ENCODE measurements at places on chromosomes 1 and 21. TPM values are rescaled to one million over a fixed set of nuclear protein-coding genes. Genes with fewer than 3 reads are reported as not detected.

GFI1 gene
- not detected for total RNA-seq

DNA sequence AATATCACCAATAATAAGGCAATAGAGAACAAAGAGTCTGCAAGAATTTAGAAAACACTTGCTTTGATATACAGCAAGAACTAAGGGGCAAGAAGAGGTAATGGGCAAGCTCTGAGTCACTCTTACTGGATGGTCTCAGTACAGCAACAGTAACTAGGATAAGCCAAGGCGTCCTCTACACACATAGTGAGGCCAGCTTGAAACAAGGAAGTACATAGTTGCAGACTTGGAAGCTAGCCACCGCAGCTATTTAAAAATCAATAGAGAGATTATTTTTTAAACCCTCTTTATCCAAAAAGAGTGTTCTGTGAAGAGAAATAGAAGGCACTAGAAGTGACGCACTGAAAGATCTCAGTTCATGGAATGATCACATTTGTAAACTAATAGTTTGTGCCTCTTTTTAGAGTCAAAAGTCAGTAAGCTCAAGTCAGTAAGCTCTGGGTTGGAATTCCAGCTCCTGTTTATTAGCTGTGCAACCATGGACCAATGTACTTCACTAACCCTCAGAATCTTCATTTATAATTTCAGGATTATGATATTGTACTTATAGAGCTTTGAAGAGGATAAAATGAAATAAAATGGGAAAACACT is 118.6 kb downstream of the AKT3 start:
- DNase-seq, result no peak

- DNase-seq, result no peak
Measured at GRCh38 chr1:59757197-59757747, 57.5 kb upstream of the HOOK1 start.

DNA sequence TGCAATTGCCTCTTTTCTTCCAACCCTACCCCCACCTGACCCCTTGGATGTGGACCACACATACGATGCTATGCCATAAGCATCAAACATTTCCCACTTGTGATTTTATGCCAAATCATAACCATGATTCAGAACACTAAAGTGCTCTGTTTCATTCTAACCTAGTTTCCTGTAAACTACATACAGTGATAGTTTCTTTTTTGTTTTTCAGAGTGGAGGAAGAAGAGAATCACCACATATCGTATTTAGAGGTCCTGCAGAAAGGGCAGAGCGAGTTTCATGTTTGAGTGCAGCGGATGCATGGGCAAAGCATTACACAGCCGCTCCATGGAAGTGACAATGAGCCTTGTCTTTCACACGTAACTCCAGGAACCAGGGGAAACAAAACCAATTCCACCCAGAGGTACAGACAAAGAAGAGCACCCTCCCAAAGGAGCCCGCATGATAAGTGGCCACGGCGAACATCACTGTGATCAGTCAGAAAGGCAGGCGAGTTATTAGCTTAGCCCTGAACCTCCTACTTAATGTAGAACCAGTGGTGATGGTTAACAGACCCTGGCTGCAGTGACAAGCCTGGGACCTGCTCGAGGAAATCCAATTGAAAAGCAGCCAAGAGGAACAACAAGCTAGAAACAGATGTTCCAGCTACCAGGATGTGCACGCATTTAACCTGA is 64.0 kb upstream of the ZNF281 start:
- no peak for DNase-seq

TMEM52 gene
- 1.6 TPM for total RNA-seq

DNA sequence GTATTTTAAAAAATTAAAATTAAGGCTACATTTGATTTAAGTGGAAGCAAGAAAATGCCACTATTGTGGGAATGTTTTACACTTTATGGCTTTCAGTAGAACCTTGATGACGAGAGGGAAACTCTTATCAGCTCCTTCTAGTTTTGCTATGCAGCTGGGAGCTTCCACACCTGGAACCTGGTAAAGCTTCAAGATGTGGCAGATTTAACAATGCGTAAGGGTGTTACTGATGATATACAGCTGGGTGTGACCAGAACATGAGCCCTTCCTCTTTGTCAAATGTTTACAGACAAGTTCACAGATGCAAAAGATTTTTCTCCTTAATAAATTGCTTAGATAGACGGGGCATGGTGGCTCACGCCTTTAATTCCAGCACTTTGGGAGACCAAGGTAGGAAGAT is 20.3 kb downstream of the TTC13 start:
- no peak for DNase-seq

GRCh38 chr1:230501849-230502248 is 75.7 kb upstream of the PGBD5 start:
- no peak for DNase-seq

- DNase-seq, result no peak
Measured at GRCh38 chr21:32457360-32457840, 44.9 kb downstream of the EVA1C start.

DNA sequence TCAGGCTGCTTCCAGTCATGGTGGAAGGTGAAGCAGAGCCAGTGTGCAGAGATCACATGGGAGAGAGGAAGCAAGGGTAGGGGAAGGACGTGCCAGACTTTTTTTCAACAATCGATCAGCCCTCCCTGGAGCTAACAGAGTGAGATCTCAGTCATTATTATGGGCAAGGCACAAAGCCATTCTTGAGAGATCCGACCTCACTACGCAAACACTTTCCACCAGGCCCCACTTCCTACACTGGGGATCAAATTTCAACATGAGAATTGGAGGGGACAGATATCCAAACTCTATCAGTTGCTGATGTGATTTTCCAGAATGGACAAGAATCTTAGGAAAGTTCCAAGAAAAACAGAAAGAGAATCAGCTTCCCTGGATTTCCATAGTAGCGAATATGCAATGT is 60.5 kb downstream of the BACE2 start:
- DNase-seq, result no peak

GRCh38 chr1:91746728-91747338 is 139.1 kb downstream of the TGFBR3 start:
- DNase-seq, result no peak

SYT6 gene
- total RNA-seq, result 12.6 TPM

- no peak for DNase-seq
Measured at GRCh38 chr1:214422137-214422671, 129.2 kb downstream of the PTPN14 start.

DNA sequence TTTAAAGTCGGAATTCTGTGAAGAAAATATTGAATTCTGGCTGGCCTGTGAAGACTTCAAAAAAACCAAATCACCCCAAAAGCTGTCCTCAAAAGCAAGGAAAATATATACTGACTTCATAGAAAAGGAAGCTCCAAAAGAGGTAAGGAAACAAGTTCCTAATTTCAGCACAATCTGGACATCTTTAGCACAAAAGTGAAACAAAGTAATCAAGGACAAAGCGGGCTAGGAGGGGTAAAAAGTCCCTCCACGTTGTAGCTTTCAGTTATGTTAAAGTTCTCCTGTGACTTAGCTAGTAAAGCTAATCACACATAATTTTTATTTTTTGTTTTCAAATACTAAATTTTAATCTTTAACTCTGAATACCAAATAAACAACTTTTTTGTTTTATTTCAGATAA is 2.2 kb downstream of the RGS2 start:
- no peak for DNase-seq

- DNase-seq, result no peak
Measured at GRCh38 chr1:224517171-224517570, 82.6 kb upstream of the WDR26 start.

KCNJ15 gene
- total RNA-seq, result not detected

NKAIN1 gene
- total RNA-seq, result 28.1 TPM

- no peak for DNase-seq
Measured at GRCh38 chr1:44714532-44714931, 16.4 kb downstream of the RNU5D-1 start.

DNA sequence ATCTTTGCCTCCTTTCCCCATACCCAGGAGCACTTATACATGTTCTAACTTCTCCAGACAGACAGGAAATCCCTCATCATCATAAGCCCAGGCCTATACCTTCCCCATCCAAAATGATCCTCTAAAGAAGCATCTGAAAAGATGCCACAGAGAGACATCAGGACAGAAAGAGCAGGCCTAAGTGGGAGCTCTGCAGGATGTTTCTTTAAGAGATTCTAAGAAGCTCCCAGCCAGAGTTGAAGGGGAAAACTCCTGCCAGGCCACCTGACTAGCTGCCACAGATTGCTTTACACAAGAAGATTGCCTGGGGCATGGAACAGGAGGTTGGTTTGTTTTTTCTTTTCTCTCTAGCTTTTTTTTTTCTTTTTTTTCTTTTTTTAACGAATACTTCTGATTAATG is 275.8 kb downstream of the VAV3 start:
- no peak for DNase-seq

HPDL gene
- 1.6 TPM for total RNA-seq

CASQ2 gene
- total RNA-seq, result 0.41 TPM

RNF207 gene
- 4.5 TPM for total RNA-seq

DNA sequence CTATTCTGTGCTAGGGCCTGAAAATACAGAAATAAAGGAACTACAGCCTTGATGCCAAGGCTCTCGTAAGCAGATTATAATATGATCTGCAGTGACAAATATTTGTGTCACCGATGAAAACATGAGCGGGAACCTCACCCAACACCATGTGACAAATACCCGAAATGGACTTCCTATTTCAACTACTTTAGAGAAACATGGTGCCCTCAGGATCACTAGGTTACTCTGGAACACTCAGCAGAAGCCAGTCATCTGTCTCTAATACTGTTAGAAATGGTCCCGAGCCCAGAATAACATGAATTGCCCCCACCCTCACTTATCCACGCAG is 463 bp upstream of the VAMP3 start:
- DNase-seq, result peak; percentile 43

DNA sequence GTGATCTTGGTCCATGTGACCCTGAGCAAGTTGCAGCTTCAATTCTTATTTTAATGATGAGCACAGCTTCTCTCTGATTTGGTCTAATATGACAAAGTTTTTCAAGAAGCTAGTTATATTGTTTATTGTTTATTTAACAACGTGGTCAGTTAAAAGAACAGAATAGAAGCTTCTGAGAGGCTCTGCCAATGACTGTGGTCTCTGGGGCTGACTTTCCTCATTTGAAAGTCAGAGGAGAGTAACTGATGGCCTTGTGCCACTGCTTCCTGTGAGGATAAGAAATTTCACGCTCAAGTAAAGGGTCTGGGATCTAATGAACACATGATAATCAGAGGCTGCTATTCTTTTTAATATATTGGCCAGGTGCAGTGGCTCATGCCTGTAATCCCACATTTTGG is 7.3 kb downstream of the HHIPL2 start:
- no peak for DNase-seq

BARHL2 gene
- under 0.01 TPM for total RNA-seq

RHCE gene
- under 0.01 TPM for total RNA-seq

DNA sequence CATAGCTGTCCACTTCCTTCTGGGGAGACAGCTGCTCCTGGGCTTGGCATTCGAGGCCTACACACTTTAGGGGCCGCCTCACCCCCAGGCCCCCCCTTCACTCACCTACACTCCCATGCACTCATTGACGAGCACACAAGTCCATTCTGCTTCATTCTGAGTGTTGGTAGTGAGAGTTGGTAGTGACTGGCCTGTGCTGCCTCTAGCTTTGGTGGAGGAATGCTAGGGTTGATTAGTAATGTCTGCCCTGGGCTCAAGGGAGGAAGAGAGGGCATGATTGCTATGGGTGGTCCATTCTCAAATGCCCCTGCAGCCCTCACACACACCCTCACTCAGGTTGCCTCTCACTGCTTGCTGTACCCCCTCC is 30.4 kb downstream of the TRIM11 start:
- DNase-seq, result no peak

CFHR5 gene
- total RNA-seq, result not detected

- DNase-seq, result no peak
Measured at GRCh38 chr1:70486676-70487458, 75.8 kb downstream of the CTH start.

DNA sequence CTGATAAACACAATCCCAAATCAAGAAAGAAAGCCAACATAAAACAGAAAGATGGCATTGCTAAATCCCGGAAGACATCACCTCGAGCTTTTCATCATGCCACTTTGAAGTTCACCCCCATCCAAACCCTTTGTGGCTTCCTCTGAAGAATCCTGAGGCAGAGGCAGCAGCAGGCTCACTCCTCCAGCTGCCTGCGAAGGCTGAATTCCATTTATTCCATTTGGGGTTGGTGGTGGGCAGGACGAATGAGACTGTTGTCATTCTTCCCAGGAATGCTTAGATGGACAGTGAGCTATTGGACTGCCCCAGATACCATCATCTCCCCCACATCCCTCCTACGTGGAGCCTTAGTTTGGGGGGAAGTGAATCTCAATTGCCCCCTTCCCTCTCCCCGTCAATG is 437.5 kb downstream of the SMYD3 start:
- no peak for DNase-seq

- DNase-seq, result no peak
Measured at GRCh38 chr1:61887076-61887867, 145.0 kb downstream of the PATJ start.

C1orf74 gene
- total RNA-seq, result 3.3 TPM

DNA sequence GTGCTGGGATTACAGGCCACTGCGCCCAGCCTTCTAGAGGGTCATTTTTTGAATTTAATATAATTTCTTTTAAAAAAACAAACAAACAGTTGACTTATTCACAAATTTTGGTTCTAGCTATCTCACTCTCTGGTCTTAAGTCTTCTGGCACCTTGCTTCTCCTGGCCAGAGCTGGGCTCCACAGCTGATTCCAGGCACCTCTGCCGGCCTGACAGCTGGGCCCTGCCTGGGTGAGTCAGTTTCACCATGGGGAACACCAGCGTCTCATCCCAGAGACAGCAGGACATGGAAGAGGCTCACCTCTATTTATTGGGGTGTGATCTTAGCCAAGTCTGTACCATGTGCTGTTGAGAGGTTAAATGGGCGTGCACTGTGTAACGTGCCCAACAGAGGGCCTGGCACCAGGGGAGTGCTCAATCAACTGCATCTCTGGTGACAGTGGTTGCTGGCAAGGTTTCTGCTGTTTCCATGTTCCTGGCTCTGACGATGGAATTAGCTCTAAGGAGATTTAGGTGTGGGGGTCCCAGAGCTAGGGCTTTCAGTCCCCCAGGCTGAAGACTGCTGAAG is 956 bp downstream of the CPLANE2 start:
- no peak for DNase-seq

GRCh38 chr1:150507912-150508864 is at the start of gene ECM1:
ECM1 (plus strand) TSS chr1:150508109; CDS start chr1:150508210, 101 bp downstream.
- peak; percentile 71 for DNase-seq

TMCC2 gene
- total RNA-seq, result 33.0 TPM

RIMKLA gene
- total RNA-seq, result 31.4 TPM

GRCh38 chr1:171641076-171641864 is 11.2 kb downstream of the MYOC start:
- no peak for DNase-seq

DNA sequence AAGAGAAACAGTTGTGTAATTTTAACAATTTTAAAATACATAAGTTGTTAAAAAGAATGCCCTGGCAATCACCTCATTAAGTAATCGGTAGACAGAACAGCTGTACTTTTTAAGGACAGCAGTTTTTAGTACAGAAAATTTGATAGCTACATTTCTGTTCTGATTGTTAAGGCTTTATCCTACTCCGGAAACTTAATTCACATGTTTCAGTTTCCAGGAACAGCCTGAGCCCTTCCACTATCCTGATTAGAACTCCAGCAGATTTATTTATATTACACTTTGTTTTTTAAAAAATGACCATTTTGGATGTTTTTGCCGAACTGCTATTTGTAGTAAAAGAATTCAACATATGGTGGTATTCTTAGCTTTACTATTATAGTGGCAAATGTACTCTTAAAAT is 8.7 kb downstream of the PRRC2C start:
- no peak for DNase-seq
